ENCODE measurements at places on chromosomes 16 and 17.
A peak's percentile ranks its signal among the peaks of the same experiment; 100 is the strongest.

GRCh38 chr17:57889892-57890856, 40.3 kb upstream of the MRPS23 start:
- DNase-seq, result peak; percentile 92

DNA sequence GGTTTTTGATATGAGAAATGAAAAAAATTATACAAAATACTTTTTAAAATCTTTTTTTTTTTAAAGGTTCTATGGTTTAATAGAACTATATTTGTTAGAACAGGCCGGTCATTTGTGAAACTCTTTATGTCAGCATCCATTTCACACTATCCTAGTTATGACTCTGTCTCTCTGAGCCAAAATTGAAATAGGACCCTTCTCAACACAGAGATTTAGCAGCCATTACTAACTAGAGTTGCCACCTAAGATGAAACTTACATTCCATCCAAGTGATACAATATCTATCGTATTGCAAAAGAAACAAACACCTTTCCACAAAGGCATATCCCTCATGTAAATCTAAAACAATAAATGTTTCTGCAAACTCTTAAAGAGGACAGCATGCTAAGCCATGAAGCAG, 249.8 kb downstream of the CDH11 start:
- no peak for DNase-seq

GRCh38 chr17:59349178-59349577, 17.7 kb downstream of the YPEL2 start:
- DNase-seq, result no peak

DNA sequence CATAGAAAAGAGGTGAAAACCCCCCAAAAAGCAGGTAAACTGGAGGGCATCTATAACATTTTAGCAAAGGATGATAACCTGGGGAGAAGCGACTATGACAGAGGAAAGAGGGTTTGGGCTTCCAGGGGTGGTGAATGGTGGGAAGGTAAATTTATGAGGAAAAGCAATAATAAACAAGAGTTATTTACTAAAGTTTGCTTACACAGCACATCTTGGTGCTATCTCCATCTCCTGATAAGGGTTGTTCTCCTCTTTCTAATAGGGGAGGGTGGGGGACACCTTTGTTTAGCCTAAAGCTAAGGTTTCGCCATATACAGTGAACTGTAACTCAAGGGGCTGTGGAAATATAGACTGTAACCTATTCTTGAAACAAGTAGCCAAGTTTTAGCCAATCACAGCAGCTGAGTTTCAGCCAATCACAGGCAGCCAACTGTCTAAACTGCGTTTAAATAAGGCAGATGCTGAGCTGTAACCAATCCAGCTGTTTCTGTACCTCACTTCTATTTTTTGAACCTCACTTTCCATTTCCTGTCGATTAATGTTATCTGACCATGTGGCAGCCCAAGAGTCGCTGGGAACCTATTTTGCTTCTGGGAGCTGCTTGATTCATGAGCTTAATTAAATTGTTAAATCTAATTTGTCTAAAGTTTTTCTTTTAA, 191.8 kb downstream of the MAP2K6 start:
- DNase-seq, result no peak

- peak; percentile 83 for DNase-seq
Measured at GRCh38 chr17:45719335-45720071, 64.6 kb upstream of the CRHR1 start.

- no peak for DNase-seq
Measured at GRCh38 chr17:74555427-74555940, 9.6 kb upstream of the CD300C start.

- DNase-seq, result peak; percentile 88
Measured at GRCh38 chr17:81566461-81567126, 14.4 kb upstream of the FAAP100 start.
